ENCODE measurements at places on chromosomes 2 and 18.

GRCh38 chr2:54613794-54614257 lies 109.6 kb upstream of the EML6 start:
- peak; percentile 34 for DNase-seq

DNA sequence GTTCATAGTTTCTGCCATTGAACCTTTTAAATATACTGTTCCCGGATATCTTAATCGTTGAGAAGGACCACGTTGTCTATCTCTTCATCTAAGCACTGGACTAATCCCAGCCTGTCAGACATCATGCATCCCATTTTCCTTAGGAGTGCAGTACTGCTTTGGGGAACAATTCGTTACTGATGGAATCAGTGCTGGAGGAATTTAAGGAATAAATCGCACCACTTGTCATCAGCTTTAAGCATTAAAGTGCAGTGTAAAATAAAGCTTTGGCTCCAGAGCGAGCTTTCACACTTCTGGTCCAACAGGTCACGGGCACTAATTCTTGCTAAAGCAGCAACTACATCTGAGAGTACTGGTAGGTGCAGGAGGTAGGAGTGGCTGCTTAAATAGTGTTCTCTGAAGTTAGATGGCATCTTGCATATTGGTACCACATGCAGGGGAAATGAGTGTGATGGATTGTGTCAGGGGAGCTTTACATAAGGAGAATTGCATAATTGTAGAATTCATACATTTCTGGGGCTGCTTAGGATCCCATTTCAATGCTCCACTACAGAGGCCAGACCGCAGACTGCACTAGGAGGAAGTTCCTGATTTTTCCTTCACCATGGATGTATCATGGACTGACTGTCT lies 105.7 kb upstream of the RASGRP3 start:
- DNase-seq, result no peak

DNA sequence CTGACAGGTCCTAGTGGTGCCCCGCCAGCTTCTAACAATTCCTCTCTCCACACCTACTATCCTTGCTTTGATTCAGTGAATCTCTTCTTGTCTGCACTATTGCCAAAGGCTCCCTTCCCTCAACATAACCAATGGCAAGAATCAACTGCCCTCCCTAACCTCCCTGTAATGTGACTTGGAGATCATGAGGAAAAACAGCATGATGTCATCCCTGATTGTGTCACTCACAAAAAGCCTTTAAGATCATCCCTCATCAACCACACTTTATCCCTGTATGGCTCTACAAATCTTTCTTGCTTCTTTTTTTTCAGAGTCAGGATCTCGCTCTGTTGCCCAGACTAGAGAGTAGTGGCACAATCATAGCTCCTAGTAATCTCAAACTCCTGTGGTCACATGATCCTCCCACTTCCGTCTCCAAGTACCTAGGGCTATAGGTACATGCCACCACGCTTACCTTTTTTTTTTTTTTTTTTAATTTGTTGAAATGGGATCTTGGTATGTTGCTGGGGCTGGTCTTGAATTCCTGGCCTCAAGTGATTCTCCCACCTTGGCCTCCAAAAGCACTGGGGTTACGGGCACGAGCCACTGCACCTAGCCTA lies 19.7 kb downstream of the SAP130 start:
- DNase-seq, result no peak

DNA sequence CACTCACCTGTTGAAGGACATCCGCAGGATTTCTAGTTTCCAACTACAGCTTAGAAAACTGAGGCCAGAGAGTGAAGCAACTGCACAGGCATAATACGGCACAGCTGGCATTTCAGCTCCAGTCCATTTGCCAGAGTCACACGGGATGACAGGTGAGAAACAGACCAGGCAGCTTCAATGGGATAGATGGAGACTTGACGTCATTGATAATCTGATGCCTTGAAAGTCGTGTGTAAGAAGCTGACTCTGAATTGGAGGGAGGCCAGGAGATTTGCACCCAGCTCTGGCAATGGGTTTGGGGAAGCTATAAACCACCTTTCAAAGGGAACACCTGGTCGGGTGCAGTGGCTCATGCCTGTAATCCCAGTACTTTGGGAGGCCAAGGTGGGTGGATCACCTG lies 12.4 kb upstream of the DNMT3A start:
- no peak for DNase-seq

DNA sequence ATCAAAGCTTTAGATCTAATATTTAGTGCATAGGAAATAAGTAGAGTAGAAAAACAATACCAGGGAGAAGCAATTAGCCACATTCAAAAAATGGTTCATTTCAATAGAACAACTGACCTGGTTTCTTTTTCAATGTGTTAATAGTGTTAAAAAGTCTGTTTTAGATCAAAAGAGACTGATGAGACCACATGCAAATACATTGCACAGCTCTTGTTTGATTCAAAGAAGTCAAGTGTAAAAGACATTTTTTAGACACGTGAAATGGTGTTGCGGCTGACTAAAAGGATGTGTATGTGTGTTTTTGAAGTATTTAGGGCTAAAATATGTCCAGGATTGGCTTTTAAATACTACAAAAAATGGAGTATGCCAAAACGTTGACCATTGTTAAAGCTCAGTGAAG lies 1.2 kb upstream of the AOX1 start:
- DNase-seq, result no peak

DNA sequence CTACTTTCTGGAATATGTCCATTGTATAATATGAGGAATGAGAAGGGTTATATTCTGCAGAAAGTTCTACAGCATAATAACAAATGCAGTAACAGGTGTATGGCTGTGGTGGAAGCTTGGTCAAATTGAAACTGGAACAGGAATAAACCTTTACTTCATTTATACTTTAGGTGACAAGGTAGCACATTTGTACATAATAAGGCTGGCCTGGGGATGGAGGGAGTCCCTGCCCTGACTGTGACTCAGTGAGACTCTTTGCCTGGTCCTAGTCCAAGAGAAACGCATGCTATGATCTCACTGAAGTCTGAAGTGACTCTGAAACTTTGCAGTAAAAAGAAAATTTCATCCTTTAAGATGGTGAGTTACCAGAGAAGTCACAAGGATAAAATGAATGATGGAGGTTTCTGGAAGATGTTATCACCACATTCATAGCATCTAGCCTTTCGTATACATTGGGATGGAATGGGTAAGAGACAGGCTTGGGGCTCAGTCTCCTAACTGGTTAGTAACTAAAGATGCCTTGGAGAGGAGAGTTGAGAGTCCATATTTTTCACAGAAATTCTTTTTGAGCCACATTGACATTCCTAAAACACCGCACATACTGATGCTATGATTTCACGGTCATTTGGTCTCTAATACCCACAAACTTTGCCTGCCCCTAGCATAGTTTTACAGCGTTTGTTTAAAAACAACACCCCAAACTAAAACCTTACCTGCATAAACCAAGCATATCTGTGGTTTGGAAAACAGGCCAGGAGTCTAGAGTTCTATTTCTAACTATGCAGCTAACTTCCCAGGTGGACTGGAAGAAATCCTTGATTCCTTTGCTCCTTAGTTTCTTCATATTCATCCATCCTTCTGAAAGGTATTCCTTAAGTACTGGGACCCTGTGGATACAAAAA lies 42.4 kb upstream of the NABP1 start:
- peak; percentile 89 for DNase-seq

DNA sequence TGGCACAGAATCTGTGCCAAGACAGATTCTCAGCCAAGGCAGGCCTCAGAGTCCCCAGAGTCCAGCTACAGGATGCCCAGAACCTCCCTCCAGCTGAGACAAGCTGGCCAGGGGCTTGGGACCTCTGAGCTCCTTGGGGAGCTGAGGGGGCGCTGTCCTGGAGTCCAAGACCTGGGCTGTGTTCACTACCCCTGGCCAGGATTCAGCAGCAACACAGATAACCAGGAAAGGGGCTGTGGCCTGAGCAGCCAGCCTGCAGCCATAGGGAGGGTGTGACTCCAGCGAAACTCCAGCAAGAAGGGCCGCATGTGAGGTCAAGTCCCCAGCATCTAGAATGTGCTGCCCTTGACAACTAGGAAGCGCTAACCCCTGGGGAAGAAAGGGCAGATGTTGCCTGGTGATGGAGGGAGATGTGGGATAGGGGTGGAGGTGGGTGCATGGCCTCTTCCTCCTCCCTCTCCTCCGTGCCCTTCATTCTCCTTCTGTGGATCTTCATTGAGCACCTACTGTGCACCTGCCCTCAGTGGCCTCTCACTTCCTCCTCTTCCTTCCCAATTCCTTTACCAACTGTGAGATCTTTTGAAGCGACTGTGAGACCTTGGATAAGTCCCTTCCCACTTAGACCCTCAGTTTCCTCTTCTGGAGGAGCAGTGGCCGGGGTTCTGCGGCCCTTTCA lies 7.7 kb upstream of the ARID5A start:
- no peak for DNase-seq

DNA sequence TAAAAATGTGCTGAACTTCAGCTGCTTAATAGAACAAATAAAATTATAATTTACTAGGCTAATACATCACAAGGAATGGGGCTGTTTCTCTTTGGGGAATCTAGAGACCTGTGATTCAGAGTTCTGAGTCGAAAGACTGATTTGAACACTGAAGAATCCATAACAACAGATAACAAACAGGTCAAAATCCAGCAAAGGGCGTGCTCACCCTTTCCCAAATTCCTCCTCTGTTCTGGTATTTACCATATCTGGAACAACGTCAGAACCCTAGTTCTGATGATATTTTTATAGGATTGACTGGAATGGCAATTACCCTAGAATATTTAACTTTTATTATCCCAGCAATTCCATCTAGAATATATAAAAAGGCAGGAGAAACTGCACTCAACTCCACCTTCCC lies 66.0 kb upstream of the ITGA6 start:
- no peak for DNase-seq

- DNase-seq, result peak; percentile 76
Measured at GRCh38 chr2:160241251-160242137, 41.4 kb upstream of the ITGB6 start.

DNA sequence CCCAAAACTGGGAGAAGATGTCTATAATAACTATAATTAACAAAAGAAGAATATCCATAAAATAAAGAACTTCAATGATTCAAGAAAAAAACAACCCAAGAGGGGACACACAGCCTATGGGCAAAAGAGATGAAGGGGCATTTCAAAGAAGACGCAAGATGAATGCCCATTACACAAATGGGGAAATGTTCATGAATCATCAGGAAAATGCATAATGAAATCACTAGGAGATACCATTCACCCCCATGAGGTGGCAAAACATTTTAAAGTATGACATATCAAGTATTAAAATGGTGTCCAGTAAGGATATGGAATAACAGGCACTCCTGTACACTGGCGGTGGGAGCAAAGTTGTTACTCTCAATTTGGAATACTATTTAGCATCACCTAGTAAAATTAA lies 183.3 kb downstream of the TXNL1 start:
- DNase-seq, result no peak

DNA sequence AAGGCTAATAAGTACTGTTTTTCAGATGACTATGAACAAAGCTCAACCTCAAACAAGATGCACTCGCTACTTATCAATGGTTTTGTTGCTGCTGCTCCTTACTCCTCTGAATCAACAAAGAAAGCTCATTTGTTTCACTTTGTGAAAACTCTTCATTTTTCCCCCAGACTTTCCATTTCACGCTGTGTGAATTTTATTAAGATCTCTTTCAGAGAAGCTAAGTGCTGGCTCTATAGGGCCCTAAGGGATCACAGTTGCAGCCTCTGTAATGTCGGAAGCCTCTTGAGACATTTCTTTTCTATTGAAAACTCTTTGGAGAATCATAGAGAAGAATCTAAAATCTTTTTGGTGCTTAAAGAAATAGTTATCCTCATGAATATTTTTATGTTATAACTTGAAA lies 209.8 kb downstream of the CD226 start:
- no peak for DNase-seq

- DNase-seq, result no peak
Measured at GRCh38 chr2:104378853-104379374, 475.0 kb upstream of the POU3F3 start.

DNA sequence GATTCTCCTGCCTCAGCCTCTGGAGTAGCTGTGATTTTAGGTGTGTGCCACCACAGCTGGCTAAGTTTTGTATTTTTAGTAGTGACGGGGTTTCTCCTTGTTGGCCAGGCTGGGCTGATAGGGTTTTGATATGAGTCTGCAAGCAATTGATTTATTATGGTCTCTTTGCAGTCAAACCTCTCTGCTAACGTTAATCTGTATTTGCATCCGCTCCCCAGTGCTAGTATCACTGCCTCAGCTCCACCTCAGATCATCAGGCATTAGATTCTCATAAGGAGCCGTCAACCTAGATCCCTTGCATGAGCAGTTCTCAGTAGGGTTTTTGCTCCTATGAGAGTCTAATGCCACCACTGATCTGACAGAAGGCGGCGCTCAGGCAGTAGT lies 19.0 kb downstream of the HAT1 start:
- DNase-seq, result no peak

DNA sequence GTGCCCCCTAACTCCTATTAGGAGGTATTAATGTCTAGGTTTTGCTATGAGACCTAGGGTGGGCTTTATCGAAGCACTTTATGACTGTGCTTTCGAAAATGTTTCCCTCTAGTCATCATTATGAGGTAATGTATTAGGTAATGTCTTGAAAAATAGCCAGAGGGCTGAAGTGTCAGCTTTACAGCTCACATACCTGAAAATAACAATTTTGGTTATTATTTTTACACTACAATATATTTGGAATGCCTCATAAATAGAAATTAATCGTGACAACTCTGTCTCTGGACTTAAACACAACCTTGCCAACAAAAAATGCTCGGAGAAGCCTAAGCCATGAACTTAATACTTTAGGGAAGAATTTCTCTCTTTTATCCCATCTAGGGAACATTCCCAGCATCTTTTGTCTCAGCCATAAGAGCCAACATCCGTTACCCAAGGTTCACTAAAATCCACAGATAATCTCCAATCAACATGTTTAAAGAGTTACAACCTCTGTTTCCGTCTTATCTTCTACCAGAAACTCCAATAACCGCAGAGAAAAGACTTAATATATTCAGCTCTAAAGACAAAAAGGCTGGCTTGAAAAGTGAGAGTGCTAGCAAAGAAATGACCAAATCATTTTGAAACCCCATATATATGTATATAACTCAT lies 130.9 kb upstream of the RND3 start:
- no peak for DNase-seq

- DNase-seq, result peak; percentile 40
Measured at GRCh38 chr2:190984595-190984994, 29.4 kb downstream of the STAT1 start.

- no peak for DNase-seq
Measured at GRCh38 chr2:238518172-238518820, 91.6 kb downstream of the ASB1 start.

GRCh38 chr2:18630101-18630500 lies 40.7 kb upstream of the NT5C1B start:
- DNase-seq, result peak; percentile 88

DNA sequence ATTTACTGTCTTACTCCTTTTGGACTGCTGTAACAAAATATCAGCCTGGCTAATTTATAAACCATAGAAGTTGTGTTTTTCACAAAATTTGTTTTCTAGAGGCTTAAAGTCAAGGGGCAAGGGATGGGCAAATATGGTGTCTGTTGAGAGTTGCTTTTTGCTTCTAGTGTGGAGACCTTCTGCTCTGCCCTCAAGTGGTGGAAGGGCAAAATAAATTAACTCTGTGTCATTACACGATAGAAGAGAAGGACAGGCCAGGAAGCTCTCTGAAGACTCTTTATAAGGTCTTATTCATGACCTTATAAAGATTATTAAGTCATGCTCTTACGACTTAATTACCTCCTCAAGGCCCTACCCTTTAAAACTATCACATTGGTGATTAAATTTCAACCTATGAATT lies 181.2 kb upstream of the LRATD1 start:
- DNase-seq, result no peak

GRCh38 chr18:33944493-33944892 lies 280.2 kb downstream of the NOL4 start:
- DNase-seq, result no peak

GRCh38 chr2:241620419-241620769 lies 16.6 kb downstream of the THAP4 start:
- peak; percentile 47 for DNase-seq

GRCh38 chr2:233663911-233664310 lies 7.8 kb upstream of the UGT1A9 start:
- DNase-seq, result no peak
